ENCODE measurements at places on chromosomes 7 and 10.
A peak's percentile ranks its signal among the peaks of the same experiment; 100 is the strongest.

DNA sequence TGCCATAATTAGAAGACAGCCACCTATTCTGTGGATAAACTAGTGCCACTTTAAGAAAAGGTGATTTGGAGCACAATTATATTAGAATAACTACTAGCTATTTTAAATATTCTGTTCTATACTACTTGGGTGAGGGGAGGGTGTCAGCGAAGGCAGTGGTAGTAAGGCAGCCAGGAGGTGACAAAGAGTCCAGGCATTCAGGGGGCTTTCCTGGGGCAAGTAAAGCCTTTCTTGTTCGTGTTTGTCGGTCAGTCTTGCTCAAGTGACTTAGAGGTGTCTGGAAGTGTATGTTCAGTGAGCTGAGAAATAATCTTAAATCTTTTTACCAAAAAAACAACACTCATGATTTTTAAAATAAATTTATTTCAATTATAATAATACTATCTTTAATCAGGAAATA, 34.4 kb downstream of the ADD3 start:
- DNase-seq = no peak

GRCh38 chr7:41491308-41491707, 211.6 kb downstream of the INHBA start:
- no peak for DNase-seq

GRCh38 chr7:14875941-14876587, 26.5 kb downstream of the DGKB start:
- DNase-seq = no peak

DNA sequence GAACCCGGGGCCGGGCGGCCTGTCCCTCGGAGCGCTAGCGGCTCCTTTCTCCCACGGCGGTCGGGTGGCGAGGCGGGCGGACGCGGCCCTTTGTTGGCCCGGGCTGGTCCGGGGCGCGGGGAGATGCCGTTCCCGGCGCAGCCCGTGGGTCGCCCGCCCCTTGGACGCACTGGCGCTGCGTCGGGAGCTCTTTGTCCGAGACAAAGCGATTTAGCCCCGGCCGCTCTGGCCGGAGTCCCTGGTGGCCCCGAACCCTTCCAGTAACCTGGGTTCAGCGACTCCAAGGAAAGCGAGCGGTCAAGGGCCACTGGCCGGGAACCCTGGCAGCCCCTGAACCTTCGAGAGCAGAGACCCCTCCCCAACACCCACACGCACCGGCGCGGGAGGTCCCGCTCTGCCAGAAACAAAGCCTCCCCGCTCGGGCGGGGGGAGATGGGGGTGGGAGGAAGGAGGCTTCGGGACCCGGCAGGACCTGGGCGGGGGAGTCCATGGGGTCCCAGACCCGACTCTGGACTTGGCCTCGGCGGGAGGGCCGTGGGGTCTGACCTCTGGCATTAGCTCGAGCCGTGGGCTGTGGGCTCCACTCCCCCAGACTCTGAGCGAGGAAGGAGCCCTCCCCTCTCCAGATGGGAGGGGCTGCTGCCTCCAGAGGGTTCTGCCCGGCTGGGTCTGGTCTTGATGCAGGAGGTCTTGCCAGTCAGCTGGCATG, 836 bp downstream of the DPYSL4 start:
- DNase-seq = no peak

- no peak for DNase-seq
These were observed 74.1 kb downstream of the DOCK1 start for GRCh38 chr10:126979311-126979710.

GRCh38 chr10:127556916-127557315, 7.8 kb downstream of the NPS start:
- no peak for DNase-seq

- no peak for DNase-seq
These were observed 9.4 kb upstream of the GRK5 start for GRCh38 chr10:119197921-119198320.

- DNase-seq = peak; percentile 40
These were observed 112.1 kb downstream of the FAM53B start for GRCh38 chr10:124632064-124632531.

- no peak for DNase-seq
These were observed 152.2 kb downstream of the ARL4A start for GRCh38 chr7:12839508-12840153.

GRCh38 chr7:26319636-26320035, 28.0 kb downstream of the SNX10 start:
- DNase-seq = no peak

- no peak for DNase-seq
These were observed 233.1 kb downstream of the EBF3 start for GRCh38 chr10:129730993-129731325.

DNA sequence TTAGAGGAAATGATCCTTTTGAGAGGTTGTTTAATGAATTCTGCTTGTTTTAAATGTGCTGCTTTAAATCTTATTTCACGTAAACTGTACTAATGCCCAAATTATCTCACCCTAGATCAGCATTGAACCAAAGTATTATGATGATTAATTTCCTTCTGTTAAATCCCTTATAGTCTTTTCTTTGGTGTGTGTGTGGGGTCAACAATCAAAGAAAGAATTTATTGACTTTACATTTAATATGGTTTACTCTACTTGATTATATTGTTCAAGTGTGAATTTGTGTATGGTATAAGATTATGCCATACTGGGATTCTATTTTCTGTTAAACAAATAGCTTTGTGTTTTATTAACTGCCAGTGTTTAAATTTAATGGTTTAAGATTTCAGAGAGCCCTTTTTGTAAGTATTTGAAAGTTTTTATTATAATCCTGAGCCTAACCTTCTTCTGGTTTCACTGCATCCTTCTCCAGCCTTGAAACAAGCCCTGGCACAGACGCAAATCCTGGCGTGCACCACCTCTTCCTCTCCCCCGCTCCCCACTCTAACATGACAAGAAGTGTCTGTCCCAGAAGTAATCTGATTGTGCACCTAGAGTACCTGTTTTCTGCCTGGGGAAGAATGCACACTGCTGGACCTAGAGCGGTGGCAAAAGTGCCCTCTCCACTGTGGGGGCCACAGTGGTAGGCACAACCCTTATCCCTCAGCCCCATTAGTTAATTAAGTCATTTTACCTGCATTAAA, 70.6 kb downstream of the KAT6B start:
- no peak for DNase-seq

DNA sequence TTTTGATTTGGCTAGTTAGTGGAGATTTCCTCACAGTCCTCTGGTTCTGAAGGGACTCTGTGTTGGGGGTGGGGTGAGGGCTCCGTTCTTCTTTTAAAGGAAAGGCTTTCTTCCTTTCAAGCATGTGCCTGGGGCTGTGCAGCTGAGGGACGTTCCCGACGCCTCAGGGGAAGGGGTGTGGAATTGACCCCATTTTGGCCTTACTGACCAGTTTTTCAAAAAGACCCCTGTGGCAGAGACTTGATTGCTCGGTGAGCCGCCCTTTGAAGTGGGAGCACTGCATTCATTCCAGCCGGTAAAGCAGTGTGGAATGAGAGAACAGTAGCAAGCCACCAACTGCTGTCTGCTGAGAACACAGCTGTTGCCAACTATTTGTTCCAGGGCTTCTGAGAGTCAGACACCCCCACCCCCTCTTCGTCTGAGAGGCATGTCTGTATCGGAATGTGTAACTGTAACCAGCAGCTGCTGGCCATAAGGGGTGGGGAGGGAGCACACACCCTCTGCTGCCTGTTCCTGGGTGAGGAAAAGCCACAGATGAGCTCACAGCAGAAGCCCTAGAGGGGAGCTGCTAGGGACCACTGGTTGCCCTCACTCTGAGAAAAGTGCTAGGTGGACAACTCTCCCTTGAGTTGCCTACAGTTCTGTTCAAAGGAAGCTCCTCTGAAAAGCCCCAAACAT, 33.2 kb downstream of the WBP1L start:
- no peak for DNase-seq

- DNase-seq = no peak
These were observed 242.3 kb downstream of the GLI3 start for GRCh38 chr7:41994746-41995110.

- DNase-seq = no peak
These were observed 156.4 kb downstream of the PRPF18 start for GRCh38 chr10:13743101-13743693.

DNA sequence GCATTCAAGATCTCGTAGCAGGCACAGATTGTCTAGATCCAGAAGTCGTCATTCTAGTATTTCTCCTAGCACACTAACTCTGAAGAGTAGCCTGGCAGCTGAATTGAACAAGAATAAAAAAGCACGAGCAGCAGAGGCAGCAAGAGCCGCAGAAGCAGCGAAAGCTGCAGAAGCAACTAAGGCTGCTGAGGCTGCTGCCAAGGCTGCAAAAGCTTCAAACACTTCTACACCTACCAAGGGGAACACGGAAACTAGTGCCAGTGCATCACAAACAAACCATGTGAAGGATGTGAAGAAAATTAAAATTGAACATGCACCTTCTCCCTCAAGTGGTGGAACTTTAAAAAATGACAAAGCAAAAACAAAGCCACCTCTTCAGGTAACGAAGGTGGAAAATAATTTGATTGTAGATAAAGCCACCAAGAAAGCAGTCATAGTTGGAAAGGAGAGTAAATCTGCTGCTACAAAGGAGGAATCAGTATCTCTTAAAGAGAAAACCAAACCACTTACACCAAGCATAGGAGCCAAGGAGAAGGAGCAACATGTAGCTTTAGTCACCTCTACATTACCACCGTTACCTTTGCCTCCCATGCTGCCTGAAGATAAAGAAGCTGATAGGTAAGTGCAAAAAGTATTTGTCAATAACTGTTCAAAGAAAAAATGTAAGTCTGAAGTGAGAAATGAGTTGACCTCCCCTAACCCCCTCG, 37.7 kb downstream of the CDK13 start:
- no peak for DNase-seq

GRCh38 chr10:70592186-70592735, 10.3 kb downstream of the PRF1 start:
- no peak for DNase-seq

- DNase-seq = no peak
These were observed 150.4 kb downstream of the PDE1C start for GRCh38 chr7:31919678-31920369.

GRCh38 chr7:130733931-130734814, at the start of gene KLF14:
TSS of gene KLF14 (minus strand) at chr7:130734207. CDS start at chr7:130734033, 174 bp downstream.
- DNase-seq = peak; percentile 15

DNA sequence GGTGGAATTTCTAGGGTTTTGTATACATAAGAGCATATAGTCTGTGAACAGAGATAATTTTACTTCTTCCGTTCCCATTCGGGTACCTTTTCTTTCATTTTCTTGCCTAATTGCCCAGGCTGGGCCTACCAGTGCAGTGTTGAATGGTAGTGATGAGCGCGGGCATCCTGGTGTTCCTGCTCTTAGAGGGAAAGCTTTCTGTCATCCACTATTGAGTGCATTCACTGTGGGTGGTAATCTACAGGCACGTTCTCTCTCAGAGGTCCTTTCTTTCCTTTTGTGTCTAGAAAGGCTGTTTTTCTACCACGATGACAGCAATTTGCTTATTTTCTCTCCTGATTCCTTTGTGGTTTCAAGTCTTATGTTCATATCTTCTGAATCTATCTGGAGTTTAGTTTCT, 65.0 kb downstream of the INPP5A start:
- no peak for DNase-seq

DNA sequence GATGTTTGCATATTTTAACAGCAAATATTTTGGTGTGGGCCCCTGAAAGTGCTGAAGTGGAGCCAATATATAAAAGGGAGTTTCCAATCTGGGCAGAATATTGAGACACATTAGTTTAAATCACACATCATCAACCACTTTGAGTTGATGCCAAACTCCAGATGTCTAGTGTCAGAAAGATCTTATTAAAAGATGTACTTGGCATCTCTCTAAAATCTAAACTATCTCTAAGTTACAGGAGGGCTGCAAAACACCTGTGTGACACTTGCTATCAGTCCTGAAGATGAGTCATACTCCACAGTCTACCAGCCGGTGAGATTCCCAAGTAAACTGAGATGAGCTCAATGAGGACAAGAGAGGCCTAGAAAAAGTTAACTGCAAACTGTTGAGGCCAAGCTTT, 11.4 kb downstream of the JAZF1 start:
- no peak for DNase-seq

DNA sequence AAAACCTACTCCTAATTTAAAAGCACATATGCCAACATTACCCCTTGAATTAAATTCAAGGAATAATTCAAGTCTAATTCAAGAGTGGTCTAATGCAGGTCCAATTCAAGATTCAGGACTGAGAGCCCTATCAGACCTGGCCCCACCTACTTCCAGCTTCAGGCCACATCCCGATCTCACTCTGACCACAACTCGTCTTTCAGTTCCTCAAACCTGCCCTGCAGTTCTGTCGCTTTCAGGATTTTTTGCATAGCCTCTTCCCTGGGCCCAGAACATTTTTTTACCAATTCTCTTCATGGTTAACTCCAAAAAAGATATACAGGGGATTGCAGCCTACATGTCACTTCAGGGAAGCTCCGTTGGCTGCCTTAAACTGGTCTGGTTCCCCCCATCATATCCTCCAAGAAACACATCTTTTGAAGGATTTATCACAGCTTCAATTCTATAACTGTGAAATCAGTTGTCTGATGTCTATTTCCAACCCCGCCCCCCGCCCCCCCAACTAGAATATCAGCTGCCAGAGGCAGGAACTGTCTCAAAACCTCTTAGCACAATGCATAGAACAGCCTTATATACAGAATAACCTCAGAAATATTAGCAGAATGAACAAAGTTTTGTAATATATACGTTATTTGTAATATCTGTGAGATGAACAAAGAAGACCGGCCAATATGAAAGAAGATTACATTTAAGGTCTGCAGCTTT, 20.8 kb downstream of the CCDC6 start:
- no peak for DNase-seq

DNA sequence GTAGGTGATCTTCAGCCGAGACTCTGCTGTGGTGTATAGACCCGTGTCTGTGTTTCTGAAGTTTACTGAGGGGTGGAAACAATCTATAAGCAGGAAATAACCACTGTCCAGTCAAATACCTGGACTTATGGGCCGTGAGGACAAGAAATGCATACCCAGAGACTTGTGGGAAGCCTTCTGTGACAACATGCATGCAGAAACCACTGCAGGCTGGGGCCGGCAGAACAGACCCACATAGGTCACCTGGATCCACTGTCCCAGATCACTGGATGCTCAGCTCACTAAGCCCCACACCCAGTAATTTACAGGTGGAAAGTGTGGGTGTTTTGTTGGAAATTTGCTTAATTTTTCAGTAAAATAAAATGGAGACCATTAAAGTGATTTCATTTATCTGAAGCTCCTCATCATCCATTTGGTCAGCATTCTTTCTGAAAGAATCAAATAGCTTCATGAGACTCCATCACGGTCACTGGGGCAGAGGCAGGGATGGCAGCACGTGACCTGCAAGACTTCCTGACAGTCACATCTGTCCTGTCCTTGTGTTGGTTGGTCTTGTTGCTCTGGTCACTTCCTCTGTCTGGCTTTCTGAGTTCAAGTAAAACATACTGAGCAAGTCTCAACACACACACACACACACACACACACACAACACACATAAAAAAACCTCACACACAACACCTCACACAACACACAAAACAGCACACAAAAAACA, 108.3 kb downstream of the TNS3 start:
- DNase-seq = no peak

GRCh38 chr7:37480041-37481031, 31.7 kb upstream of the ELMO1 start:
- no peak for DNase-seq

DNA sequence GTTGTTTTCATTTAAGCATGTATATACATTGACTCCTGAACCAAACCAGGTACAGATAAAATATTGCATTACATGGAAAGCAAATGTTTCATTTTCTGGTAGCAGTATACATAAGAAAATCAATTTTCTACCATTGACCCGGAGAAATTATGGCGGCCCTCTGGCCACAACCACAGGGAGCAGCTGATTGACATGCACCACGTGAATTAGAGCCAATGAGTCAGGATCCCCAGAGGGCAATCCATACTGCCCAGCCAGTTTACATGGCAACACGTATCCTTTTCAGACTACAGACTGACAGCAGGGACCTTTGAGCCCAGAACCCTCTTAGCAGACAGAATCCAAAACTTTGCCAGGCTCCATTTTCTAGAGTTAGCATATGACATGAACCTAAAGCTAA, 272.2 kb upstream of the NEBL start:
- DNase-seq = no peak

All from effector memory CD8-positive, alpha-beta T cell (primary cell).